Skeletal muscle tissue (tissue), 5 donors: ENCODE measurements at places on chromosomes 11 and 22. TPM values are rescaled to one million over a fixed set of nuclear protein-coding genes. Genes with fewer than 3 reads are reported as not detected.

The HPX gene
- 3.1 TPM for total RNA-seq

The FAM227A gene
- 0.52 TPM for total RNA-seq

The SNX19 gene
- 31.3 TPM for total RNA-seq

The WEE1 gene
- total RNA-seq = 20.4 TPM

The MAJIN gene
- not detected for total RNA-seq

The OR51B2 gene
- not detected for total RNA-seq

The RFPL3 gene
- not detected for total RNA-seq

The ZNF70 gene
- total RNA-seq = 3.1 TPM

The SDF2L1 gene
- 4.2 TPM for total RNA-seq

The CALCB gene
- not detected for total RNA-seq

The SEPTIN5 gene
- 28.7 TPM for total RNA-seq

The OR51B4 gene
- total RNA-seq = 0.52 TPM

The OLFML1 gene
- 29.2 TPM for total RNA-seq

The TBX1 gene
- 4.2 TPM for total RNA-seq

The OR1S1 gene
- 0.52 TPM for total RNA-seq

The TMEM191B gene
- not detected for total RNA-seq

The ACTN3 gene
- 156 TPM for total RNA-seq

The CRYBB2 gene
- not detected for total RNA-seq

The KRTAP5-2 gene
- not detected for total RNA-seq

The DDI1 gene
- total RNA-seq = not detected

The OR5B21 gene
- not detected for total RNA-seq

The RASL10A gene
- total RNA-seq = under 0.01 TPM

The TPBGL gene
- total RNA-seq = not detected

The OR52I1 gene
- total RNA-seq = not detected

The PATZ1 gene
- 19.8 TPM for total RNA-seq

The MED17 gene
- 25.1 TPM for total RNA-seq

The CCDC116 gene
- total RNA-seq = not detected

The DBX1 gene
- total RNA-seq = under 0.01 TPM

The PIH1D2 gene
- total RNA-seq = 1.6 TPM

The PKNOX2 gene
- 6.8 TPM for total RNA-seq

The MMP11 gene
- 6.3 TPM for total RNA-seq

The MMP8 gene
- total RNA-seq = 1.6 TPM

The TMPRSS5 gene
- total RNA-seq = 2.1 TPM

The FADD gene
- total RNA-seq = 24.5 TPM

The GRK2 gene
- total RNA-seq = 27.7 TPM

The OR52K2 gene
- total RNA-seq = not detected

The FADS2 gene
- 41.2 TPM for total RNA-seq

The CBLIF gene
- total RNA-seq = not detected

The OTOG gene
- total RNA-seq = under 0.01 TPM

The SNX32 gene
- total RNA-seq = under 0.01 TPM

The CREB3L1 gene
- 12.5 TPM for total RNA-seq

The PHOX2A gene
- not detected for total RNA-seq

The RGL4 gene
- total RNA-seq = 0.52 TPM

The SLC6A5 gene
- total RNA-seq = not detected

The DDX6 gene
- 103 TPM for total RNA-seq

The RAG2 gene
- not detected for total RNA-seq

The GNAZ gene
- total RNA-seq = 2.1 TPM

The CALCA gene
- total RNA-seq = not detected

The MYOD1 gene
- 22.4 TPM for total RNA-seq

The CABP4 gene
- 0.52 TPM for total RNA-seq

The SCUBE1 gene
- under 0.01 TPM for total RNA-seq

The HMOX1 gene
- 14.6 TPM for total RNA-seq
